ENCODE measurements at places on chromosomes 3 and 15.
A peak's percentile ranks its signal among the peaks of the same experiment; 100 is the strongest.

GRCh38 chr3:156360963-156361362, 194.0 kb downstream of the SSR3 start:
- peak; percentile 37 for DNase-seq

DNA sequence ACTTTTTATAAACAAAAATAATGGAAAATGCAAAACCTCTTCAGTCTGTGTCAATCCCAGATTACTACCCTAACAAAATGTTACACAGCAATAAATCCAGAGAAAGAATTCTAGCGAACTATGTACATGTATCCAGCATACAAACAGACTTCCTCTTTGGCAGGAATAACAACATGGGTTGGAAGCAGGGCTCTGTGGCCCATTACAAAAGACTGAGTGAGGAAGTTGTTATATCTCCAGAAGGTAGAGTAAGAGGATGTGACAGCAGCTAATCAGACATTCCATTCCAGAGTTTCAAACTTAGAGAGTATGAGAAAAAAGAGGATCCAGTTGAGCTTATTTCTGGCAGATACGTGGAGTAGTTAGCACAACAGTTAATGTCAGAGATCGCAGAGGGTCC, 294.0 kb upstream of the PLSCR5 start:
- no peak for DNase-seq

GRCh38 chr3:151563305-151563704, 102.4 kb upstream of the IGSF10 start:
- DNase-seq, result no peak

DNA sequence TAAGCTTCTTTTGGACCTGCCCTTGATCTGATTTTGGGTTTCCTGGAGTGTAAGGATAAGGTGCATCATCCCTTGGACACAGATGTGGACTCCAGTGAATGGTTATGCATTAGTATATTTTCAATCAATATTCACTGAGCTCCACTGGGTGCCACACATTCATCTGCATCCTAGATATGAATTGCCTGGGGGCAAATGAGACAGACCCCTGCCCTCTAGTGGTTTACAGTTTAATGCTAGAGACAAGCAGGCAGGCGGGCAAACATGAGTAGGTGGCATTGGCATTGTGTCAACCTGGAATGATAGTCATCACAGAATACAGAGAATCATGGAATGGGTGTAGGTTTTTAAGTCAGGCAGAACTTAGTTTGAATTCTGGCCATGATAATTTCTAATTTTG, 252.5 kb upstream of the SOX14 start:
- peak; percentile 25 for DNase-seq

- peak; percentile 78 for DNase-seq
Observed at GRCh38 chr15:75921732-75922703, 18.3 kb downstream of the FBXO22 start.

GRCh38 chr3:181210275-181210674, 220.7 kb upstream of the DNAJC19 start:
- peak; percentile 56 for DNase-seq

DNA sequence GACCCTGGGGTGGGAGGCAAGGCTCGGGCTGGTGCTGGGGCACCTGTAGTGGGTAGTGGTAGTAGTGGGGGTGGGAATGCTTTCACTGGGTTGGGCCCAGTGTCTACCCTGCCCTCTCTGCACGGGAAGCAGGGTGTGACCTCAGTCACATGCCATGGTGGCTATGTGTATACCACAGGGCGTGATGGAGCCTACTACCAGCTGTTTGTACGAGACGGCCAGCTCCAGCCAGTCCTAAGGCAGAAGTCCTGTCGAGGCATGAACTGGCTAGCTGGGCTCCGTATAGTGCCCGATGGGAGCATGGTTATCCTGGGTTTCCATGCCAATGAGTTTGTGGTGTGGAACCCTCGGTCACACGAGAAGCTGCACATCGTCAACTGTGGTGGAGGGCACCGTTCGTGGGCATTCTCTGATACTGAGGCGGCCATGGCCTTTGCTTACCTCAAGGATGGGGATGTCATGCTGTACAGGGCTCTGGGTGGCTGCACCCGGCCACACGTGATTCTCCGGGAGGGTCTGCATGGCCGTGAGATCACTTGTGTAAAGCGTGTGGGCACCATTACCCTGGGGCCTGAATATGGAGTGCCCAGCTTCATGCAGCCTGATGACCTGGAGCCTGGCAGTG, 5.2 kb downstream of the DALRD3 start:
- no peak for DNase-seq

- DNase-seq, result no peak
Observed at GRCh38 chr3:171522651-171523050, 62.4 kb upstream of the TNIK start.

DNA sequence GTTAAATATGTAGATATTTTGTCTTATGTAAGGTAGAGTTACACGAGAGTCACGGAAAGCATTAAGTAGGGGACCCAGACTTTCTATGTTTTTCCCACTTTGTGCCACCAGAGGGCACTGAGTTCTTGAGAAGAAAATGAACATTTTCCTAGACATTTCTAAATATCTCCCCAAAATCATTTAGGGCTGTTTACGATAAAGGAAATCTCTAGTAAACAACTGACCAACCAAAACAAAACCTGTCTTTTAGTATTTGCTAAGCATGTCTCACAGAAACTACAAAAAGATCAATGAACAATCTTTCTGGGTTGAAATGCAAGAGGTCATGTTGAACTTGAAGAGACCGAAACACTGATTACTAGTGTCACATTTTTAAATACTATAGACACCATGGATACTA, 16.1 kb downstream of the POU1F1 start:
- DNase-seq, result peak; percentile 87

GRCh38 chr3:186118692-186119091, 9.8 kb upstream of the ETV5 start:
- DNase-seq, result no peak

DNA sequence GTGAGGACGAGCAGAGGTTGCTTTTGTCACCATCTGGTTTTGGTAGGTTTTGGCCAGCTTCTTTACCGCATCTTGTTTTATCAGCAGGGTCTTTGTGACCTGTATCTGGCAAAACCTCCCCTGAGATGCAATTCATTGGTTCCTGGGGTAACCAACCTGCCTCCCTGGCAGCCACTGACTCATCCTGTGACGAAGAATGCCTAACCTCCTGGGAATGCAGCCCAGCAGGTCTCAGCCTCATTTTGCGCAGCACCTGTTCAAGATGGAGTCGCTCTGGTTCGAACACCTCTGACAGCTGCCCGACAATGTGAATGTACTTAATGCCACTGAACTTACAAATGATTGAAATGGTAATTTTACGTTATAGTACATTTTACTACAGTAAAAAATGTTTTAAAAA, 6.8 kb upstream of the ADAMTS17 start:
- DNase-seq, result peak; percentile 52

DNA sequence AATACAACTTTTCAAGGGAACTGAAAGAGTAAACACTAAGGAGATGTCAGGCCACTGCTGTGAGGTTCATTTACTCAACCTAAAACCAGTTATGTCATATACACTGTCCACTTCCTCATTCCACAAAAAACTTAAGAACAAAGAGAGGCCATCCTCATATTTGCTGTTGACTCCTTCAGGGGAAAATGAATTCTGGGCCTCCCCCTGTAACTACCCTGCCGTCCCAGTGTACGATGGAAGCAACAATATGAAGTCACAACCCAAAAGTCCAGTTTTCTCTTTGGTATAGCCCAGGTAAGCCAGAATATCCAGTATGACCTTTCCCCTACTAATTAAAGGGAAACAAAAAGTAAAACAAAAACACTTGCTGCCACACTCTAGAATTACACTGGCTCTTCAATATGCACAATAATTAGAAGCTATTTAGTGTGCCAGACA, 16.2 kb downstream of the CEP152 start:
- no peak for DNase-seq

DNA sequence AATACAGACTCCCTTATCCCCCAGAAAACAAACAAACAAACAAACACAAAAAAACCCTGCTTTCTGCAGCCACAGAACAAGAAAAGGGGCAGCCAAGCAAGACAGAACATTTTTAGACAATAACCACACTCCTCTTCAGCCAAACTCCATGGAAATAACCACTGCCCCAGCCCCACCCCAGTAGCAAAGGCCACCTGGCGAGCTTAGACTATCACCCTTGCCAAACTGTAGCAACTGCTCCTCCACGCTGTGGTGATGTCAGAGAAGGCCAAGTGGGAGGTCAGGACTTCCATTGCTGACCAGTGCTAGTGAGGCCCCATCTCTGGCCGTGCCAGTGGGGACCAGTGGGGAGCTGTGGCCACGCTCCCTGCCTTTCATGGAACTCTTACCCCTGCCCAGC, 60.3 kb upstream of the CHRNA7 start:
- DNase-seq, result no peak

DNA sequence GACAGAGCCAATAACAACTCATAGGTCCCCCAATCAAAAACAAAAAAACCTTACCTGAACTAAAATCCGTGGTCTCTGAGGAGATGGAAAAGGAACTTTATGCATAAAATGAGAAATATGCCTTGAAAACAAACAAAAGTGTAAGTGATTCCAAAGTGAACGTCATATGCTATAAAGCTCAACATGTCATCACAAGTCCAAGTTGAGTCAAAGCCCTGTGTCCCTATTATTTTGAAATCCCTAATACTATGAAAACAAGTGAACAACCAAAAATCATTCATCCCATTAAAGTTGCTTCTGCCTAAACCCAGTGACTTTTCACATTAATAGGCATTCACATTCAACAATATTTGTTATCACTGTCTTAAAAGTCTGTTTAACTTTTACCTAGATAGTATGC, 59.4 kb downstream of the DENND4A start:
- DNase-seq, result no peak

- no peak for DNase-seq
Observed at GRCh38 chr15:70479056-70479455, 284.3 kb downstream of the UACA start.

DNA sequence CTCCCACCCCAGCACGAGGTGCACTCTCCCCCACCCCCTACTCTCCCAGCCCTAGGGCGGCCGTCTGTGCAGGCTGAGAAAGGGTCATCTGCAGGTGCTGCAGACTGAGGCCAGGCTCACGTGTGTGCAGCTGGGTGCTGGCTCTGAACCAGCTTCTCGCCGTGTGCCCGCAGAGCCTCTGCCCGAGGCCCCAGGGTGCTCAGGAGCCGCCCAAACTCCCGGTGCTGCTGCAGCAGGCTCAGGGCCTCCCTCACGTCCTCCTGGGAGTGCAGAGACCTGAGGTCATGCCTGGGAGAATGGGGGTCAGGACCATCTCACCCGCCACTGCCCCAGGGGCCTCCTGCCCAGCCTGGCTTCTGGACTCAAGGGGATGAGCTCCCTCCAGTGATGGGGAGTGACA, 17.2 kb downstream of the SPTBN5 start:
- DNase-seq, result no peak

GRCh38 chr3:126389112-126389793, 5.5 kb upstream of the CFAP100 start:
- peak; percentile 97 for DNase-seq

DNA sequence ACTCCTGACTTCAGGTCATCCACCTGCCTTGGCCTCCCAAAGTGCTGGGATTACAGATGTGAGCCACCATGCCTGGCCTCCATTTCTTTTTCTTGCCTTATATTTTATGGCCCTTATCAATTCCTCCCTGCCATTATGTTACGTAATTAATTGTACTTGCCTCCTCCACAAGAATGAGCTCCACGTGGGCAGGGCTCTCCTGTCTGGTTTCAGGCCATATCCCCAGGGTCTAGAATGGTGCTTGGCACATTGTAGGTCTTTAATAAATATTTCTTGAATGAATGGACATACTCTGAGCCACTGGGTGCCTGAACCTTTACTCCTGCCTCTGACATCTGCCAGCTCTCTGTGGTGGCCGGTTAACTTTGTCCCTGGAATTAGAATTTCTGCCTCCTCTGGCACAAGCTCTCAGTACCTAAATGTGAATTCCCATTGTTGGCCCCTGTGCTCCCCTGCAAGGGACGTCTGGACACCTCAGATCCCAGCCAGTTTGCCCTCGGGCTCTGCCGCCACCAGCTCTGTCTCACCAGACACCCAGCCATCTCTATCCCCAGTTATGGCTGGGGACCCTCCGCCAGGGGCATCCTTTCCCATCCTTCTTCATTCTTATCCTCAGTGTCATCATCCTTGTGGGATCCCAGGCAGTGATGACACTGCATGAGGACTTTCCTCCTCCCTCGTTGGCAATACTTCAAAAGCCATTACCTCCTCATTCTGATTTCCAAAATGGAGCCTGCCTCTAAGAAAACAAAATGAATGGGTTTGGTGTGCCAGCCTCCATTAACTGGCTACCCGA, 165.6 kb upstream of the SMAD3 start:
- no peak for DNase-seq

GRCh38 chr15:34436126-34436955, 1.3 kb downstream of the GOLGA8A start:
- peak; percentile 36 for DNase-seq

DNA sequence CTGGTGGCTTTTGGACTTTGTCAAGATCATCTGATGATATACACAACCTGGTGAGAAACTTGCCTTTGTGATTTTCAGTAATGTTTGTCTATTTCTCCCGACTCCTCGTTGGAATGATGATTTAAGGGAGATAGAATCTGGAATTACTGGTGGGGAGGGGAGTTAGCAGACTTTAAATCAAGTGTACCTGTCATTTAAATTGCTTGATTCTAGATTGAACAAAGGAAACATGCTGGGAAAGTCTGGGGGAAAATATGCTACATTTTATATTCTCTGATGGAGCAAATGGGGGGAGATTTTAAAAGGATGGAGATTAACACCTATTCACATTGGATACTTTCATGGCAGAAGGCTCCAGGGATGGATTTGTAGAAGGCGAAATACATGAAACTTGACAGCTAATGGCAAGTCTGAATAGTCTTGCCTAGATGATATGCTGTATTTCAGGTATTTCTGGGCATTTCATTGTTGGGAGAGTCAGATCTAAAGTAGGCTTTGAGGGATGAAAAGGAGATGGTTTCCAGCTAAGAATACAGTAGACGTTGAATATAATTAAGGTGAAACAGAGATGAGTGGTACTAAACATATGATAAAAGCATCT, 189.1 kb upstream of the PDZRN3 start:
- DNase-seq, result no peak

GRCh38 chr15:39282663-39283208, 298.1 kb upstream of the THBS1 start:
- DNase-seq, result no peak

- no peak for DNase-seq
Observed at GRCh38 chr15:90191794-90192509, 9.2 kb upstream of the SEMA4B start.

DNA sequence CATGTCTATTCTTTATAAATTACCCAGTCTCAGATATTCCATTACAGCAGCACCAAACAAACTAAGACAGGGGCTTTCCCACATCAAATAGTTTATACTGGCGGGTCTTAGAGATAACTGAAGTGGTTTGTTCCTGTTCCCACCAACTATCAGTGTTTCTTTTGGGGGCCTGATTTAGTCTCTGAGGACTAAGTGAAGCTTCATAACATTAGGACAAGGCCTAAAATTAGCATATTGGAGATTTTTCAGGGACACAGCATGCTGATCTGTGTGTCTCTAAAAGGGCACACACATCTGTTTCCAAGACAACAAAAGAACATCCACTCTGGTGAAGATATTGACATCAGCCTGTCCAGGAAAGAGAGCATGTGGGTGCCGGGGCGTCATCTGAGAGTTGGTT, 72.6 kb upstream of the SEMA6D start:
- DNase-seq, result no peak
